ENCODE measurements at places on chromosomes 7 and 10.

- DNase-seq = no peak
Measured at GRCh38 chr10:123570898-123571515, 95.1 kb upstream of the GPR26 start.

DNA sequence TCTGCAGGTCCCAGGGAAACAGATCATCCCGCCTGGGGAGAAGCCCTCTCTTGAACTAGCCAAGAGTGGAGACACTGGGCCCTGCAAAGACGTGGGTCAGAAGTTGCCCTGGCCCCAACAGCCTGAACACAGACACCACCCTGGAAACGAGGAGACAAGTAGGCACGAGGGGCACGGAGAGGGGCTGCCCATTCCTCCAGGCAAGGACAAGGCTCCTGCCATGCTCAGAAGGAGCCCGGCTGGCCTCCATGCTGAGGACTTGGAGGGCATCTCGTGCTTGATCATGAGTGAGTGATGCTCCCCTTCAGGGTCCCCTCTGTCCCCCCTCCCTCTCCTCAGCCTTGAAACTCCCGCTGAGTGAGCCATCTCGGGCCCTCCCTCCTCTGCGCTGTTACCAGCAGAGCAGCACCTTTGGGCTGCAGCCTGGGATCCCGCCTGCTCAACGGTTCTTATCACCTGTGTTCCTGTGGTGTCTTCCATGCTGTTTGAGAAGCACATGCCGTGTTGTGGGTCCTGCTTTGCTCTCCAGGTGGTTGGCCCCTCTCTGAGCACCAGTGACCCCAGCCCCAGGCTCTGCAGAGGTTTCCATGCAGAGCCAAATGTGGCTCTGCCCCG is 544.3 kb downstream of the TCERG1L start:
- DNase-seq = no peak

- no peak for DNase-seq
Measured at GRCh38 chr10:81026591-81026990, 488.9 kb downstream of the SH2D4B start.

DNA sequence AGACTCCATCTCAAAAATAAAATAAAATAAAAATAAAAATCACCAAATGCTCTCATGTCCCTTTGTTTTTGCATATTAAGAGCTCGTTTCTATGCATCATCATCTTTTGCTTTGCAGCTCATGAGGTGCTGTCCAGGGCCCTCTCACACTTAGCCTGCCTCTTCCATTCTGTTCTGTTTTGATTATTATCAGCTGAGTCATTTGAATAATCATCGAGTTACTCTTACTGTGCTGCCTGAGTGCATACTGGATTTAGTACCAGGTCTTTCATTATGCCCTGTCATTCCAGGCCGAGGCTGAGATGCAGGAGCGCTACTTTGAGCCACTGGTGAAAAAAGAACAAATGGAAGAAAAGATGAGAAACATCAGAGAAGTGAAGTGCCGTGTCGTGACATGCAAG is 33.0 kb downstream of the UCMA start:
- DNase-seq = no peak

DNA sequence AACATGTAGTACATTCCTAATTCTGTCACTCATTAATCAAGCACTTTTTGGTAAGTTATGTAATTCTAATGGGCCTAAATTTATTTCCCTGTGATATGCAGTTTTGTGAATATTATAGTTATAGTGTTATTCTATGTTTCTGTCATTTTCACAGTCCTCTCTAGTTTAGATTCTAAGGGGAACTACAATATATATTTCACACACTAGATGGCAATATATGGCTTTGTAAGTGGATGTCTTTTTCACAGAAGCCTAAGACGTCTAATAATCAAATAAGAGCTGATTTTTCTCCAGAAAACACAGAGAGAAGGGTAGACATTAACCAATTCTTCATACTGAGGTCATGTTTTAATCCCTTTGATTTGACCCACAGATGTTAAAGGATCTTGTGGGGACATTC is 18.0 kb downstream of the RNLS start:
- no peak for DNase-seq

- no peak for DNase-seq
Measured at GRCh38 chr7:113175525-113176104, 57.3 kb upstream of the SMIM30 start.

GRCh38 chr10:102549549-102549948 is 45.8 kb downstream of the SUFU start:
- no peak for DNase-seq

GRCh38 chr7:136114966-136115762 is 138.0 kb upstream of the MTPN start:
- DNase-seq = no peak

DNA sequence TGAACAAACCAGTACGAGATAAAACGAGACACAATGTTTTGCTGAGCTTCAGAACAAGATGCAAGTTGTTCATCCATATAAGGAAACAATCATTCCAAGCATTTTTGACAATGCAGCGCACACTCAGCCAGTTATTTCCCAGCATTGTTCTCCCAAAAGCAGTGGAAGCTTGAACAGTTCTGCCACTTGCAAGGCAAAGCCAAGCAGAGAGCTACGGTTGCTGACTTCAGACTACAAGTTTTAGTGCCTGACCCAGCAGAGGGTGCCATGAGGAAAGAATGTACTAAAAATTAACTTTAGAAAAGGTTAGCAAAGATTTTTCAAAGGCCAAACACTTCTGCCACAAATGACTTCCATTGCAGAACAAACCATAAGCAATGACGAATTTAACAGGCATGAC is 152.5 kb downstream of the SLC25A13 start:
- no peak for DNase-seq

DNA sequence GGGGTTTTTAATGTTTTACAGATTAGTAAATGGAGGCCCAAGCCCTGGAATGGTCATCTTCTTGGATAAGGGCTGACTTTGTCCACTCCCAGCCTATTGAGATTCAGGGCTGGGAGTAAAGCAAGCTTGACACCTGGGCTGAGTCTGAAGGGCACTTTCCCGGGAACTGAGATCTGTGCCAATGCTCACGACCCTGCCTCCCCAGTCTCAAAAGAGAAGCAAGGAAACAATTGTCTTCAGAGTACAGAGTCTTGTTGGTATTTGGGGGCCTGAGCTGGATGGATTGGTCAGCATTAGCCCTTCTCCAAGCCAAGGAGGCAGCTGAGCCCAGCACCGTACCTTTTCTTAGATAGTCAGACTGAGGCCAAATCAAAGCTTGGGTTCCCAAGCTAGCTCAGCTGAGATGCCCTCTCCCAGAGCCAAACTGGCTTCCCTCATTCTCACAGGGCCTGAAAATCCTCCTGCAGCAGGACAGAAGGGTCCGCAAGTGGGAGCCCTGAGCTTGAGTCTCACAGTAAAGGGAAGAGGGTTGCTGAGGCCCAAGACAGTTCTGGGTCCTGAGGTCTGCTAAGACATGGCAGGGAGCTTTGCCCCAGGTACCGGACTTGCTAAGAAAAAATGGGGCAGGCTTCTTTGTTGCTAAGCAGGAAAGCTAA is 3.7 kb downstream of the DDIT4 start:
- no peak for DNase-seq

- no peak for DNase-seq
Measured at GRCh38 chr7:73526896-73527821, 5.1 kb upstream of the BAZ1B start.

- no peak for DNase-seq
Measured at GRCh38 chr10:18140149-18140956, at the start of gene CACNB2. Gene CACNB2, plus strand, starts transcription at chr10:18140424.

DNA sequence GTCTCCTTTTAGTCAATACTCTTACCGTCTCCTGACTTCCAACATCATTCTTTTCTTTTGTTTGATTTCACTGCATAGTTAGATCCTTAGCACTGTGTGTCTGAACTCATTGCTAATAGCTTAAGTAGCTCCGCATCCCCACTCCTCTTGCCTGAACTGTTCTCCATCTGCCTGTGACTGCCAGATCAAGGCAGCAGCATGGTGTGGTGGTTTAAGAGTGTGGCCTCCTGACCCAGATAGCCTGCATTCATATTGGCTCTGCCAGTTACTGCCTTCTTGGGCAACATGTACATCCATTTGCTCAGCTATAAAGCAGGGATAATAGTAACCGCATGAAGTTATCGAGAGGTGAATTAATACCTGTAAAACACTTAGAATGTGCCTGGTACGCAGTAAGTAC is 50.8 kb downstream of the SUFU start:
- no peak for DNase-seq

GRCh38 chr7:42189535-42189934 is 47.5 kb downstream of the GLI3 start:
- no peak for DNase-seq

- no peak for DNase-seq
Measured at GRCh38 chr10:49550563-49550962, 11.6 kb upstream of the ERCC6 start.

DNA sequence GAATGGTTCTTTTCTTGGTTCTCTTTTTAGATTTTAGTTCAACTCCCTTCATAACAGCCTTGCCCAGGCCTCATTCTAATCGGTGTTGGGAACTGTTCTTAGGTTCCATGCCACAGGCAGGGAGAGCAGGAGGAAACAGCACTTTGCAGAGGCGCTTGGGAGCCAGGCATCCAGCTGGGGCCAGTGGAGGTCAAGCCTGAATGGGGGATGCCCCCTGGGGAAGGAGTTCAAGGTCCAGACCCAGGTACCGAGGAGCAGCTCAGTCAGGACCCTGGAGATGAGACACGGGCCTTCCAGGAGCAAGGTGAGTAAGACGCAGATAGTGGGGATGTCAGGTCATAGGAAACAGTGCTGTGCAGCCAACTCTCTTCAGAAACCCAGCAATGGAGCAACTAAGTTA is 4.5 kb downstream of the ZSCAN25 start:
- no peak for DNase-seq

DNA sequence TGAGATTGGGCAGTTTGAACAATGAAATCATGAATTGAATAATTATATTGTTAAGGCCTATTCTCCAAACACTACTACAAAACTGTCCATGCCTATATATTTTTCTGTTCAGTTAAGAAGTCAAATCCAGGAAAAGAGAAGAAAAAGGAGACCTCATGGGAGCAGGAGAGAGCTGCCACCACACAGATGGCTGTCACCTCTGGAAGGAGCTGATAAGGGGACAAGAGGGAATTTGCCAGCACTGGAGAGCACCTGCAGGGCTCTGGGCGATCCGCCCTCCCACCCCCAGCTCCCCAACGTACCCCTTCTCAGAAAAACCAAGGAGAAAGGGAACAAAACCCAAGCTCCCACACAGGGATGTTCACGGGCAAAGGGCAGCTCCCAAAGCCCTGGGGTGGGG is 227.8 kb downstream of the TNS3 start:
- DNase-seq = no peak

GRCh38 chr7:150657526-150657925 is 25.3 kb upstream of the GIMAP6 start:
- no peak for DNase-seq

GRCh38 chr10:57222603-57223002 is 861.5 kb upstream of the ZWINT start:
- DNase-seq = no peak

DNA sequence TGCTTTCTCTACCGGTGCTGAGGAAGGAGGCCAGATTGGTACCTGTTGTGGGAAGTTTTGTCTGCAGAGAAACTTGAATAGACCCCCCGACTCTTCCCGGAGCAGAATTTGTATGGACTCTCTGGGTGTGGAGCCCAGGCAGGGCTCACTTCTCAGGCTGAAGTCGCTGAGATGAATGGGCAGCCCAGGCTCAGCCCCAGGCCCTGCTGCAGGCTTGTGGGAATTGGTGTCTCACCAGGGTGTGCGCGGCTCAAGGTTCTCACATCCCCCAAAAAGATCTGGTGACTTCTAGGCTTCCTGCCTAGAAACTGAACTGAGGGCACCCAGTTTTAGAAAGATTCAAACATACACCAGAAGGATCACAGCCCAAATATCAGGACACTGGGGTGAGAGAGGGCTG is 103.5 kb downstream of the NEURL1 start:
- no peak for DNase-seq

- DNase-seq = no peak
Measured at GRCh38 chr10:11909618-11910017, 86.5 kb downstream of the PROSER2 start.

DNA sequence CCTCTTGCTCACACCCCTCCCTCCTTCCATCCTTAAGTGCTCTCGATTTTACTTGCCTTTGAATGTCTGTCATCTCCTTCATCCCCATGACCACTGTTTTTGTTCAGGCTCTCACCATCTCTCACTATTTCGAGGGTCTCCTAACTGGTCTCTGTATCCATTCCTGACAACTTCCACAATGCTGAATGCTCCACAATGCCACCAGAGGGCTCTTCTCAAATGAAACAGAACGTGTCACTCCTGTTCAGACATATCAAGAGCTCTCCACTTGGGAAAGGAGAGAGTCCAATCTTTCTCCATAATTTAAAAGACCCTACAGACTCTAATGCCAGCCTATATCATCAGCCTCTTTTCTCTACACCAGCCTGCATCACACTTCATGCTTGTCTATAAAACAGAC is 9.0 kb upstream of the SLC13A1 start:
- DNase-seq = no peak

- no peak for DNase-seq
Measured at GRCh38 chr7:158550394-158550700, 37.3 kb downstream of the PTPRN2 start.

GRCh38 chr10:79176052-79176501 is 107.3 kb downstream of the ZMIZ1 start:
- no peak for DNase-seq

DNA sequence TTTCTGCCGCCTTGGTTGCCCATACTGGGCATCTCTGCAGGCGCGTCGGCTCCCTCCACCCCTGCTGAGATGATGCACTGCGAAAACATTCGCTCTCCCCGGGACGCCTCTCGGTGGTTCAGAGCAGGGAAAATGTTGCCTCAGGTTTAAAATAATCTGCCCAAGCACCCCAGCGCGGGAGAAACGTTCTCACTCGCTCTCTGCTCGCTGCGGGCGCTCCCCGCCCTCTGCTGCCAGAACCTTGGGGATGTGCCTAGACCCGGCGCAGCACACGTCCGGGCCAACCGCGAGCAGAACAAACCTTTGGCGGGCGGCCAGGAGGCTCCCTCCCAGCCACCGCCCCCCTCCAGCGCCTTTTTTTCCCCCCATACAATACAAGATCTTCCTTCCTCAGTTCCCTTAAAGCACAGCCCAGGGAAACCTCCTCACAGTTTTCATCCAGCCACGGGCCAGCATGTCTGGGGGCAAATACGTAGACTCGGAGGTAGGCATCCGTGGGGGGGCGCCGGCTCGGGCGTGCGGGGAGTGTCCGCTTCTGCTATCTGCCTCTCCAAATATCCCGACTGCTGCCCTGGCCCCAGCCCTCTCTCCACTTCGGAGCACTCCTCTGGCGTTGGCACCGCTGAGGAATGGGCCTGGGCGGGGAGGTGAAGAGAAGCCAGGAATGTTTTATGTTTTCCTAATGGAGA is at the start of gene CAV1:
Gene CAV1 (plus strand): TSS at position 428 of the 689 bp plus-strand sequence. CDS start 27 bp downstream, at position 455.
- DNase-seq = no peak

- DNase-seq = no peak
Measured at GRCh38 chr7:12623885-12624498, 53.5 kb downstream of the SCIN start.

- DNase-seq = no peak
Measured at GRCh38 chr7:130936202-130936931, 202.4 kb upstream of the KLF14 start.

GRCh38 chr10:103783681-103784080 is 71.7 kb downstream of the SH3PXD2A start:
- no peak for DNase-seq

DNA sequence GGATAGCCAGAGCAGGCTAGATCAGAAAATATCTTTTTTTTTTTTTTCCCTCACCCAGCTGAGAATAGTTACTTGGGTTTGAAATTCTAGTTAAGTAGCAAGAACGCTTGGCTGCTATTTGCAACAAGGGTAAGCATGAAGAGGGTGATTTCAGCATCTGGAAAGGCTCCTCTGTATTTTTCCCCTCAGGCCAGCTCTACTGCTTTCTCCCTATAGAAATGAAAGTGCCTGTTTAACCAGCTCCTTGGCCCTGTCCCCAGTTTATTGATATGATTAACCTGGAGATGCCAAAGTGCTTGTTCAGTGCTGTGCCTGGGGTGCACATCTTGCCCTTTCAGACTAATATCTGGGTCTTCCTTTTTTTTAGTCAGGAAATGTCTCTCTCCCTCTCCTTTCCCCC is 37.1 kb downstream of the AP3M1 start:
- DNase-seq = no peak
